ENCODE measurements at places on chromosomes 16 and 17. TPM values are rescaled to one million over a fixed set of nuclear protein-coding genes. Genes with fewer than 3 reads are reported as not detected.

DNA sequence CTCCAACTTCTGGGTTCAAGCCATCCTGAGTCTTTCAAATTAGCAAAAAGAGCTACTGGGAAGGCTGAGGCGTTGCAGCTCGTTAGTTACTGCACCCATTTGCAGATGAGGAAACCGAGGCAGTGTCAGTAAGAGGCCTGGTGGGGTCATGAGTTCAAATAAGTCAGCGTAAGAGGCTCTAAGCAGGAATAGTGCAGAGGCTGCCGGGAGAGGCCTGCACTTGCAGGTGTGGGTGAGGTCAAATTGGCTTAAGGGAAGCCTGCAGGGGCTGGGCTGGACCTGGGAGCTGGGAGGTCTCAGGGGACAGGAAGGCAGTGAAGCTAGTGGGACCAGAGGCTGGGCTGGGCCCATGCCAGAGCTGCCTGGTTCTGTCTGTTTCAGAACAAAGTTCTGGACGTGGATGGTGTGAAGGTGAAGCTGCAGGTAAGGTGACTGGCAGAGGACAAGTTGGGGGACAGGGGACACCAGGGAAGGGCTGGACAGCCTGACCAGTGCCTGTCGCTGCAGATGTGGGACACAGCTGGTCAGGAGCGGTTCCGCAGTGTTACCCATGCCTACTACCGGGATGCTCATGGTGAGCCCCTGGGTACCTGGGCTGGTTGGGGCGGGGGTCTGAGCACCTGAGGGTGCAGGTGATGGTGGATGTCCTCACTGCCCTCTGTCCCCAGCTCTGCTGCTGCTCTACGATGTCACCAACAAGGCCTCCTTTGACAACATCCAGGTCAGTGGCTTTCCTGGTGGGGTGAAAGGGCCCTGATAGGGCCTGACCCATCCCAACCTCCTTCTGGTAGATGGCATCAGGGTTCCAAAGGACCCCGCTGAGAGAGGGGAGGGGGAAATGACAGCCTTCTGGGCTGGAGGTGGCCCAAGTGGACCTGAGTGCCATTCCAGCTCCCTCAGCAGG, 3.0 kb downstream of the RAB26 start:
- DNase-seq = no peak

DNA sequence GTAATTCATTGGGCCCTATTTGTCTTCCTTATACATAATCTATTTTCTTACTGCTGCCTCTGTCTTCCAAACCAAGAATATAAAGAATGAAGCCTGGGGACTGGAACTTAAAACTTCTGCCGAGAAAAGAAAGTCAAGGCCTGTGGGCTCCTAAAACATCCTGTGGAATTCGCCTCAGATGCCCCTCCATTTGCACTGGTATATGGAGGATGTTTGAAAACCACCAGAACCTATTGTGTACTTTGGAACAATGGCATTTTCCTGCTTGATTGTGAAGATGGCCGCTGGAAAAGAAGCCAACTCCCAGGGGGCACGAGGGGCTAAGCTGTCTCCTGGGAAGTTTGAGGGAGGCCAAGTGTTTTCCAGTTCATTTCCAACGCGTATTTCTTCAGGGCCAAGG, 122.4 kb downstream of the WWOX start:
- no peak for DNase-seq

Gene GCGR
- not detected for total RNA-seq

DNA sequence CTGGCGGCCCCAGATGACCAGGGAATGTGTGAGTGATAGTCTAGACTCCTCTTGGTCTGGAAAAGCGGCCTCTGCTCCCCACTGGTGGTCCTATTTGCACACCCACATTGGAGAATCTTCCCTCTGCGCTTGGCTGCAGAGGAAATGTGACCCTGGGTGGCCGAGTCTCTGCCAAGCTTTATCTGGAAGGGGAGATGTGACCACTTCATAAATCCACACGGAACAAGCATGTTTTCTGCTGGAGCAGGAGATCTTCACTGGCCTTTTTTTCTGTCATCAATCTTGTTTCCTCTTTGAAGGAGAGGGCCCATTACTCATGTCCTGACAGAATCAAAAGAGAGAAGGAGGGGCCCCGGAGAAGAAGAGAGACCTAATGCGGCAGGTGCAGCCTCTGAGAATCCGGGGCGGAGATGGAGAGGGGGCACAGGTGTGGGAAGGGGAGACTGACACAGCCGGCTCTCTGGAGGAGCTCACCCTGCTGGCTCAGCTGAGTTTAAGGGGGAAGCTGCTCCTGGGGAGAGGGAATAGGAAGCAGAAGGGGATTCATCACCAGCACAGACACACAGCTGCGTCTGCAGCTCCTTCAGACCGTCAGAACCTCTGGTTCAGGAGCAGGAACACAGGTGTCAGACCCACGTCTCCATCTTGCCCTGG, 116.3 kb downstream of the SOX9 start:
- no peak for DNase-seq

DNA sequence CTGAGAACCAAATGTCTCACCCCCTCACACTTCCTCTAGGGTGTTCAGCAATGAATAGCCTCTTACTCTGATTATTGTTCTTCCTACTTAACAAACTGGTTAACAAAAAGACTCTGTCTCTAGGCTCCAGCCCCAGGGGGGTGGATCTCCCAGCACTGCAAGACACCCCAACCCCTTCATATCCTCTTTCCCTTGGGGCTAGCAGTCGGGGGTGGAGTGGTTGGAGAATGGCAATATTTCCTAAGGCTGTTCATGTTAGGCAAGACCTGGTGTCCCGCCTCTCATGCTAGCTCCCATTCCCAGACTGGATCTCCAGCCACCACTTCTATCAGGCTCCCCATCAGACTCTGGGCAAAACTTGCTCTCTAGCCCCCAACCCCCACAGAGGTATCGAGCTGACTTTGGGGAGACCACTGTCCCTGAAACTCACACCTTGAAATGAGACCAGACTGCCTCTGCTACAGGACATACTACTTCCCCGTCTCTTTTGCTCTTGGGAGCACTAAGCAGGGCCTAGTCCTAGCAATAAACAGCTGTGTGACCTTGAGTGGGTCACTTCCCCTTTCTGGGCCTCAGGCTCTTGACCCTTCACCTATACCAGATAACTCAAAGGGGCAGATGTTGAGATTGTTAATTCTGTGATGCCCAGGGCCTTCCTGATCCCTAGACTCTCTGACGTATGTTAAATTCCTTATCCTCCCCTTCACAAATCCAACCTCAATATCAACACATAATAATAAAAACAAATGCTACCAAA, 2.4 kb downstream of the SLC25A35 start:
- no peak for DNase-seq

DNA sequence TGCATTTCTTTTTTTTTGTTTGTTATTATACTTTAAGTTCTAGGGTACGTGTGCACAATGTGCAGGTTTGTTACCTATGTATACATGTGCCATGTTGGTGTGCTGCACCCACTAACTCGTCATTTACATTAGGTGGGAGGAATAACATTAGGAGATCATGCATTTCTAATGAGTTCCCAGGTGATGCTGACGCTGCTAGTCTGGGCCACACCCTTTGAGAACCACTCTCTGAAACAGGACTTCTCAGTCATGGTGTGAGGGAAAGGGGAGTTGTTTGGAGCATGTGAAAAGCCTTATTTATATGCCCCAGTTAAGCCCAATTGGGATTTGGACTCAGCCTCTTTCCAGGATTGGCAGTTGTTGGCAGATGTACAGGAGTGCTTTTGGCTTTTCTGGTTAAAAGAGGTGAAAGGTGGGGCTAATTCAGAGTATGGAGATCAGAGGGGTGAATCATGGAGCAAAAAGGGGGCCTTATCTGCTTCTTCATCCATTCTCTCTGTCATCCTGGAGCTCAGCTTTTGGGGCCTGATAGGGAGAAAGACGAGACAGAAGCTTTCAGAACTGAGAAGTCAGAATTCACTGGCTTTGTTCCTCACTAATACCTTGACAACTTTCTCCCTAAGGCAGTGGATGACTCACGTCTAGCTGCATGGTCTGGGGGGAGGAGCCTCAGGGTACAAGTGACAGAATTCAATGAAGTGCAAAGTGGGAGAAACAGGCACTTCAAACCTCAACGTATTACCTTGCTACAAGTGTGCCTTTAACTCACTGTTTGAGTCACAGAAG, 180.0 kb upstream of the CACNG3 start:
- no peak for DNase-seq

Gene PDIA2
- total RNA-seq = not detected

DNA sequence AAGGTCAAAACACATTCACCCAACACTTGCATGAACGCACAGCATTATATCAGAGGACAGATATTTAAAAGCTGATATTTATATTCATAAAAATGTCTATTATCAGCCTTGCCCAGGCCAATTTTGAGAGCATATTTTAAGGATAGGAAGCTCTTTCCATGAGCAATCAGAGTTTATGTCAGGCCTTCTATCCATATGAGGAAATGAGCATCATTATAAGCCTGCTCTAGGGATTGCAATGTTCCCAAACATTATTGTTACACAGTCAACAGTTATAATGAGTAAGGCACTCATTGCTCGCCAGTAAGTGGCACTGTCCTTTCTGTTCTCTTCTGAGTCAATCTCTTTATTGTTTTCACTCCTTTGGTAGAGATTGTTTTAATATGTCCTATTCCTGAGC, 37.7 kb upstream of the DYNLRB2 start:
- DNase-seq = no peak

Gene HSD17B1
- 0.44 TPM for total RNA-seq

Gene OTOP3
- total RNA-seq = not detected

GRCh38 chr17:47665655-47666054, 15.9 kb downstream of the KPNB1 start:
- DNase-seq = no peak

Gene CCDC137
- total RNA-seq = 22.8 TPM

DNA sequence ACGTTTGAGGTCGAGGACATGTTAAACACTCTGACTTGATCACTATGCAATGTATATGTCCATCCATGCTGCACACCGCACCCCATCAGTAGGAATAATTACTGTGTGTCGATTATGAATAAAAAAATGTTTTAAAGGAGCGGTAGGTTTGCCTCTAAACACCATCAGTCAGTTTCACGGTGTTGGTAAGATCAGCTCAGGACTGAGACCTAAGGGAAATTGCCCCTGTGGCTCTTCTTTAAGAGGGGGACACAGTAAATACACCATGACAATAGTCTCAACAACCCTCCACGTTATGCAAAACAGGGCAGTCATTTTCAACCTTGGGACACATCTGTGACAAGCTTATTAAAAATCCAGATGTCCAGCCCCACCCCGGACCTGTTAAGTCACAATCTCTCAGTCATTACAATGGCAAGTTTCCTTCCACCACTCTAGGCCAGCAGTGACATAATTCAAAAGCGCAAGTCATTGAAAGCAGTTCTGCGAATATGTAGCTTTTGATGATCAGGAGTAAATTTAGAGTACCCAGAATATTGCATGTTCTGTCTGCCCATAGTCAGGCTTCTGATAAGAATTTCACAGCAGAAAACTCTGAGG, 1.2 kb downstream of the ATMIN start:
- DNase-seq = no peak

Gene LIG3
- 24.6 TPM for total RNA-seq

GRCh38 chr16:58509256-58510096, 5.8 kb upstream of the SETD6 start:
- no peak for DNase-seq

DNA sequence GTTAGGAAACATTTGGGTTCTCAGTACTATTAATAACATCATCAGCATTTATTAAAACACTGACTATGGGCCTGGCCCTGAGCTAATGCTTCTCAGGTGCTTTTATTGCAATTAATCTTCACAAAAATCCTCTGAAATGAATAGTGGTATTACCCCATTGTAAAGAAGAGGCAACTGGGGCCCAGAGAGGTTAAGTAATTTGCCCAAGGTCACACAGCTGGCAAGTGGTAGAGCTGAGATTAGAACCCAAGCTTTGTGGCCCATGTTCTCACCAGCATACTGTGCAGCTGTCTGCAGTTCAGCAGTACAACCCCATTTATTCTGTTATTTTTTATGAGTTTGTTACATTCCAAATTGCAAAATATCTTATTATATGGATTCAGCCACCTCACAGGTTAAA, 82.3 kb downstream of the TBC1D16 start:
- no peak for DNase-seq

GRCh38 chr16:72722552-72722951, 325.4 kb downstream of the ZFHX3 start:
- no peak for DNase-seq

GRCh38 chr16:86806838-86807351, 228.5 kb downstream of the FOXL1 start:
- DNase-seq = no peak

Gene CX3CL1
- 13.3 TPM for total RNA-seq

Gene FBXW10B
- not detected for total RNA-seq

DNA sequence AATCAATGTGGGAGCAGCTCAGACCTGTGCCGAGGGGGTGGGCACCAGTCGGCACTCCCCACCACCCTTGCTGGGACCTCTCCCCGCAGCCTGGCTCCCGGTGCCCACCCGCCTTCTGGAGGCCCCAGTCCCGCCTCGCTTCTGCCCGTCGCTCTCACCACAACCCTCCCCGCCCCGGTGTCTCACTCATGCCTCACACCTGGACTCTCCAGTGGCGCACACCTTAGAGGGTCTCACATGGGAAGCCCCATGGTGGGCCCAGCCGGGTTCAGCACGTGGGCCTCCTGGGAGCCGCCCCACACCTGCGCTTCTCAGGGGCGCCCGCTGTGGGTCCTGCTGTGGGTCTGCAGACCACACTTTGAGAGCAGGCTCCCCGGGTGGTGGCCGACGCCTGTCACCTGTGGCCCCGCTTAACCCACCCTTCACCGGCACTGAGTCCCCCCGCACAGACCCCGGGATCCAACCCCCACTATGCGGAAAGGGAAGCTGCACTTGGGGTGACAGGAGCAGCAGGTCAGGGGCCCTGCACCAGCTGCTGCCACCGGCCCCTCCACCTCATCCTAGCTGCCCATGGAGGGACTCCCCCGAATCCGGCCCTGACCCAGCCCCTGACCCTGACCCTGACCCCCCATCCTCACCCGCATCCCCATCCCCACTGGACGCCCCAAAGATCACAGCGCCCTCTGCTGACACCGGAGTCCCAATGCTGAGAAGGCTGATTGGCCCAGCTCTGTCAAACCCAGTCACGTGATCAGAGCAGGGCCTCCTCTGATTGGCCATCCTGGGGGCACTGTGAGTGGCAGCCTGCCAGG, 27.4 kb upstream of the SLC38A10 start:
- DNase-seq = no peak

DNA sequence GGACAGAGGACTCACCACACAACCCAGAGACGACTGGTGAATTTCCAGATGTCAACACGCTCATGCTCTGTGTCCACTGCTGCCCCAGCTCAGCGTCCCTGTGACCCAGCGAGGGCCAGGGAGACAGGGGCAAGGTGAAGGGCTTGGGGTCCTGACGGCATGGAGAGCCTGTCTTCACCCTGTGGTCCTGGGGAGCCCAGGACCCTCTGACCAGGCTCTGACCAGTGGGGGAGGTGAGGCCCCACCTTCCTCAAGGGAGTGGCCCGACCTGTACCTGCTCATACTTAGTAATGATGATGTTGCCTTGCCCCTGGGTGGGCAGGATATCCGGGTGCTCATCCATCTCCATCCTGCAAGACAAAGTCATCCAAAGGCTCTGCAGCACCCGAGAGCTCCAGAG, 39.8 kb downstream of the TNFRSF13B start:
- no peak for DNase-seq

Gene TOB1
- total RNA-seq = 10.8 TPM

DNA sequence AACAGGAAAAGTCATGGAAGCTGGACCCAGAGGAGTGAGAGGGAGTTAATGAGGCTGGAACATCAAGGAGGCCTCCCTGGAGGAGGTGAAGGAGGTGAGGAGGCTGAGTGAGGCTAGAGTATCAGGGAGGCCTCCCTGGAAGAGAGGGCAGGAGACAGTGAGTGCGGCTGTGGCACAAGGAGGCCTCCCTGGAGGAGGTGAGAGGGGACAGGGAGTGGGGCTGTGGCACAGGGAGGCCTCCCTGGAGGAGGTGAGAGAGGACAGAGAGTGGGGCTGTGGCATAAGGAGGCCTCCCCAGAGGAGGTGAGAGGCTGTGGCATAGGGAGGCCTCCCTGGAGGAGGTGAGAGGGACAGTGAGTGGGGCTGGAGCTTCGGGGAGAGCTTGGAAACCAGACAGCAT, 5.5 kb downstream of the CAMKK1 start:
- DNase-seq = no peak

Data from glomerular endothelial cell (primary cell).